ENCODE measurements at places on chromosomes 12 and 14.

DNA sequence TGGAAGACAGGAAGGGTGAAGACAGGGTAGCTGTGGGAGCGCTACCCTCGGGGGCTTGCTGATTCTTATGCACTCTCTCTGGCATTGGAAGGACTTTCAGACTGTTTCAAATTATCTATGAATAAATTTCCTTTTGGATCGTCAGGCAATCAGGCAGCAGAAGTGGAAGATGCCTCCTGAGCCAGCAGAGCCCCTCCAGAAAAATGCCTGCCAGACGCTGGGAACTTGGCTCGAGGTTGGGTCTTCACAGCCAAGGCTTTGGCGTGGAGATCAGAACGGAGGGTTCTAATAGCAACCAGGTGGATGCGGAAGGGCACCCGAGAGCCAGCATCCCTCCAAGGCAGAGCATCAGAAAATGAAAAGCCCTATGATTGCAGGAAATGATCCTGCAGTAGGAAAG is 119.2 kb upstream of the RFLNA start:
- DNase-seq, result no peak

DNA sequence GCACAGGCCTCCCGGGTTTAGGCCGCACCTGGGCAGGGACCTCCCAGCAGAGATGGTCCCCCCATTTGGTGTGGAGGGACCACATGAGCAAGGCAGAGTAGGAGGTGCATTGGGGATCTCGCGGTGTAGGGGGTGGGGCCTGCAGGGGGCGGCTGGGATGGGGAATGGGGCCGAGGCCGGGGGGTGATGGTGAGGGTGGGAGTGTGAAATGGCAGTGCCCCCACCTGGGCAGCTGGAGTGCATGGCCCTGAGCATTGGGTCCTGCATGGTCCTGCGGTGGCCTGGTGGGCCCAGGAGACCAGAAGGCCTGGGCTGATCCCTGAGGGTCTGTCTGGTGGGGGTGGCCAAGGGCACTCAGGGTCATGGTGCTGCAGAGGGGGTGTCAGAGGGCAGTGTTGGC is 111.8 kb downstream of the KIF26A start:
- DNase-seq, result no peak

GRCh38 chr14:99612071-99612737 is 8.2 kb upstream of the CCDC85C start:
- no peak for DNase-seq

DNA sequence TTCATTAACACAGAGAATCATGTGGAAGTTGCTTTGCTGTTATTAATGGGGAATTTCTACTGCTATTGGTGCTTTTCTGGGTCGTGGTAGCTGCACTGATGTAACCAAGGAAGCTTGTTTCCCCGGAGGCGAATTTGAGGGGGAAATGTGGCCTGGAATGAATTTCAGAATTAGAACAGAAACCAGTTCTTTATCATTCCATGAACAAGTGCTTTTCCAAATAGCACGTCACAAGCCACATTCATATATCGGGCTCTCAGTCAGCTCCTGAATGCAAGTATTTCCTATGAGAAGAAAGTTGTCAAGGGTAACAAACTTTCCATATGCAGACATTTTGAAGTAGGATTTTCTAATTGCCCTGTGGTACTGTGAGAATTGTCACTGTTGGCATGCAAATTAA is 1353.2 kb downstream of the AACS start:
- no peak for DNase-seq
